PC-3 (cell line): ENCODE measurements at places on chromosomes 7 and 10.

GRCh38 chr7:111486472-111487142, 75.7 kb downstream of the IMMP2L start:
- no peaks in the 10 kb centered on the region for H3K36me3 ChIP-seq
- H3K27me3 ChIP-seq, result no peaks in the 10 kb centered on the region

DNA sequence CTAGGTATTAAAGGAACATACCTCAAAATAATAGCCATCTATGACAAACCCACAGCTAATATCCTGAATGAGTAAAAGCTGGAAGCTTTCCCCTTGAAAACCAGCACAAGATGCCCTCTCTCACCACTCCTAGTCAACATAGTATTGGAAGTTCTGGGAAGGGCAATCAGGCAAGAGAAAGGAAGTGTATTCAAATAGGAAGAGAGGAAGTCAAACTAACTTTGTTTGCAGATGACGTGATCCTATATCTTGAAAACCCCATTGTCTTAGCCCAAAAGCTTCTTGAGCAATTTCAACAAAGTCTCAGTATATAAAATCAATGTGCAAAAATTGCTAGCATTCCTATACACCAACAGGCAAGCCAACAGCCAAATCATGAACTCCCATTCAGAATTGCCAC, 131.3 kb downstream of the FANK1 start:
- H3K27me3 ChIP-seq, result no peaks in the 10 kb centered on the region
- peak; percentile 13 for DNase-seq
- no peaks in the 10 kb centered on the region for H3K36me3 ChIP-seq

GRCh38 chr7:66629222-66630062, 761 bp downstream of the KCTD7 start:
- H3K4me3 ChIP-seq, result peak overlapping the region; percentile 69
- peaks cover 8% of the 10 kb centered on the region; the same call in 1 of the 2 replicates for H3K4me1 ChIP-seq
- no peak overlapping the region for H3K27ac ChIP-seq
- H3K27me3 ChIP-seq, result no peaks in the 10 kb centered on the region

GRCh38 chr10:58622246-58622645, 109.6 kb downstream of the BICC1 start:
- H3K27ac ChIP-seq, result no peak overlapping the region
- no peak for DNase-seq
- no peaks in the 10 kb centered on the region for H3K27me3 ChIP-seq
- H3K36me3 ChIP-seq, result no peaks in the 10 kb centered on the region

- no peaks in the 10 kb centered on the region for H3K36me3 ChIP-seq
- H3K4me1 ChIP-seq, result no peaks in the 10 kb centered on the region; the same call in 1 of the 2 replicates
- DNase-seq, result no peak
- no peaks in the 10 kb centered on the region for H3K27me3 ChIP-seq
Observed at GRCh38 chr10:31999070-31999660, 57.1 kb downstream of the KIF5B start.

GRCh38 chr10:72270607-72271281, 3.0 kb upstream of the DDIT4 start:
- DNase-seq, result no peak
- H3K36me3 ChIP-seq, result peaks cover 6% of the 10 kb centered on the region; the same call in 1 of the 2 replicates
- H3K27ac ChIP-seq, result no peak overlapping the region
